ENCODE measurements at places on chromosomes 1 and 21.

GRCh38 chr1:232164078-232164963 lies 465.6 kb downstream of the SIPA1L2 start:
- DNase-seq: no peak

- peak; percentile 76 for DNase-seq
These were observed at the start of gene SPAG17 for GRCh38 chr1:118185084-118185832. TSS of gene SPAG17 (minus strand) at chr1:118185228. CDS start at chr1:118185157, 71 bp downstream.

- DNase-seq: no peak
These were observed 82.2 kb upstream of the DPT start for GRCh38 chr1:168811176-168811575.

GRCh38 chr1:87898431-87898830 lies 569.8 kb downstream of the LMO4 start:
- DNase-seq: no peak

GRCh38 chr1:65880611-65881010 lies 87.9 kb downstream of the PDE4B start:
- no peak for DNase-seq

DNA sequence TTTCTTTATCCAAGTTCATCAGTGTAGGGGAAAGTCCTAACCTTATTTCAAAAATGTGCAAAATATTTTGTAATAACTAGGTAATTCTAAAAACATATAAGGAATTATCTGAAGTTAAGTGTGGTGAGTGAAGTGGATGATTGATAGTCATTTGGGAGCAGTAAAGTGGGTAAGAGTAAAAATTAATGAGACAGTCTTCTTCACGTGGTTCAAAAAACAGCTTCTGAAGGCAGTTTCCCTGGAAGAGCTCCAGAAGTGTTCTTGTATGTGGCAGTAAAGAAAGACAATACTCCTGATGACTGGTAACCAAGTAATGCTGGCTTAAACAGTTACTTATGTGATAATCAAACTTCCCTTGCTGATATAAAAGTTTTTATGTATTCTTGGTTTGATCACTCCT lies 50.3 kb downstream of the LEPR start:
- DNase-seq: no peak

GRCh38 chr21:37057614-37058013 lies 15.3 kb downstream of the PIGP start:
- no peak for DNase-seq

- no peak for DNase-seq
These were observed 9.1 kb upstream of the SLC19A1 start for GRCh38 chr21:45551316-45551715.

DNA sequence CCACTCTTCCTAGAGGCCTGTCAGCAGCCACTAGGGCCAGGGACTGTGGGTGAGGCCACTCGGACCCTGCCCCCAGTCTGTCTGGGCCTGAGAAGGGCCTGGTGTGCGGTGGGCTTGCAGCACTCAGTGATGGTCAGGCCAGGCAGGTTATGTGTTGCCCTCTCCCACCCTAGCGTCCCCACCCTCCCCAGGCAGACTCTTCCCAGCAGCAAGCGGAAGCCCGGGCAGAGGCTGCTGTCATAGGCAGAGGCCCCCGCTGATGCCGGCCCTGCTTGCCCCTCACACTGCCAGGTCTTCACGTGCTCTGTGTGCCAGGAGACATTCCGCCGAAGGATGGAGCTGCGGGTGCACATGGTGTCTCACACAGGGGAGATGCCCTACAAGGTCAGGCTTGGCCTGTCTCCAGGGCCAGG lies 6.6 kb downstream of the ZBTB48 start:
- DNase-seq: no peak

GRCh38 chr1:19414515-19415121 lies 70.7 kb downstream of the CAPZB start:
- DNase-seq: peak; percentile 30

GRCh38 chr21:16590186-16590585 lies 860.4 kb downstream of the USP25 start:
- DNase-seq: no peak

GRCh38 chr1:117171900-117172511 lies 38.7 kb downstream of the VTCN1 start:
- peak; percentile 20 for DNase-seq

DNA sequence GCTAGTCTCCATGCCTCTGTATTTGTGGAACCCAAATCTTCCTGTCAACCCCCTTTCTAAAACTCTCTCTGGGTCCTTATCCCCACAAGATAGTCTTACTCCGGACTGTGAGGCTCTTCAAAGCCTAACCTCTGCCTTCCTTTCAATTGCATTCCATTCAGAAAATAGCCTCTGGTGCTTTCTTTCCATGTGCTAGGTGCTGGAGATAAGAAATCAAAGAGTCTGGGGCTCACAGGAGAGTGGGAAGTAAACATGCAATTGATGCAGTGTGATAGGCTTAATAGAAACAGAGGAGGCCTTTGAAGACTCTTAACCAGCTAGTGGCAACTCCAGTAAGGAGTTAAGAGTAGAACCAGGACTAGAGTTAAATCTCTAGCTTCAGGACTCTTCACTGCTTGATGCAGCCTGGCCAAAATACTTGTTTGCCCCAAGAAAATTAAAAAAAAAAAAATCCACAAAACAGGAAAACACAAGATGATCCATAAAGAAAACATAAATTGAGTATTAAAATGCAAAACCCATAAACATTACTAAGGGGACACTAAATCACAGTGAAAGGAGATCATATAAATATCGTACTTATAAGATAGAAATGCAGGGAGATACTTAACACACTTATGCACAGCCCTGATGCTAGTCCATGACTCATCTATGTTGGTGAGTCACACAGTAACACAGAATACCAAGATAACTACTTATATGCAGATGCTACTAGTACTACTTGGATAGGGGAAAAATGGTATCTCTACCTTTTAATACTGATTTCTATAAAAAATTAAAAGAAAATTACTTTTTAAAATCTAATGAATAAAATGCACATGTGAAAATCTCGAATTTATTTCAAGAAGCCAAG lies 341.5 kb downstream of the KCNH1 start:
- no peak for DNase-seq

- no peak for DNase-seq
These were observed 22.7 kb downstream of the SERBP1 start for GRCh38 chr1:67407498-67407897.

DNA sequence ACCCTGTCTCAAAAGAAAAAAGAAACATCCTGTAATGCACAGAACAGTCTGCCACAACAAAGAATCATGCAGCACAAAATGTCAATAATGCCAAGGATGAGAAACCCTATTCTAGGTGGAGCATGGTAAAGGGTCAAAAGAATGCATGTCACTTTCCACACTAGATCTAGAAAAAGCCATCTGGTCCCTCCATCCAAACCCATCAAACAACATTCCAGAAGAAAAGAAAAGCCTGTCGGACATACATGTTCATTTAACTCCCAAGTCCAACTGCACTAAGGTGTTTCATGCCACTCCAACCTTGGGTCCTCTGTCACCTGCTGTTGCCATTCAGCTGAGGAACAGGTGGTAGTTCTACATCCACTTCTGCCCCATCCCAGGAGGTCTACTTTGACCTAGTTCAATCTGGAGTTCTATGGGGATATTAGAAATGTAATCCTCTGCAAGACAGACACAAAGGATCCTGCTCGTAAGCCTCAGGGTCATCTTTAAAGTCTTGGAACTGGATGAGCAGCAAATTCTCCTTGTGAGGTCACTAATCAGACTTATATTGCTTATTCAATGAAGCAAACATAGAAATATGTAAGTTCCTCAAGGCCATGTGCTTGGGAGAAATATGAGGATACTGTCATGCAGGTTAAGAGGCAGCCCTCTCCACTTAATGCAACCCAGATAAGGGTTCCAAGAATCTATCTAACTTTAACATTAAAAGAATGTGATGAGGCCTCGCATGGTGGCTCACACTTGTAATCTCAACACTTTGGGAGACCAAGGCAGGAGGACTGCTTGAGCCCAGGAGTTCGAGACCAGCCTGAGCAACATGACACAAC lies 3.7 kb downstream of the DEDD start:
- no peak for DNase-seq

DNA sequence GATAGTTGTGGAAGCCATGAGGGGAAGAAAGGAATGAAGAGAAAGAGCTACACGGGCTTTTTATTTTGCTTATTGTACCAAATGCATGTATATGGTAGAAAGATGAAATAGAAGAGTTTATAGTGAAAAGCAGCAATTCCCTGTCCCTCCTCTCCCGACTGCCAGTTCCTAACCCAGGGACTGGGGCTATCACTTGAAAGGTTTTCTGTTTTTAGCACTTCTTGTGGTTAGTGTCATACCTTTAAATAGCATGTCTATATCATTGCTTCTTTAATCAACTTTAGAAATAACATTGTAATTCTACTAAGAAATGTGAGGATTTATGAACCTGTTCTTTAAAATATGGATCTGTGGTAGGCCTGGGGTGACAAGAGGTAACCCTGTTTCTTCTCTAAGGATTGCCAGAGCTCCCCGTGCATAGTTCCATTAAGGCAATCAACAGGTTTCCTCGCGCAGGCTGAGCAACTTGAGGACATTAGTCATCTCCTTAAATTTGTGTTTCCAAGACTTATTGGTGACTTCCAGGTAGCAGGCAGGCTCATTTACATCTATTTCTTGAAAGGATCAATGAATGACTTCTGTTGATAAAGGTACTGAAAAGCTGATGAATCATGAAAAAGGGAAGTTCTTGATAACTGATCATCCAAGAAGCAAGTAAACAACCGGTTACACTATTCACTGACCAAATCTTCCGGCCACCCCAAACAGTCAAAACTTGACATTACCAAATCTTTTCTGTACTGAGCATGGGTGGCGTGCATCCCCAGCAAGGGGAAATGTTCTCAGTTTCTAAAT lies 37.8 kb upstream of the S1PR1 start:
- no peak for DNase-seq

DNA sequence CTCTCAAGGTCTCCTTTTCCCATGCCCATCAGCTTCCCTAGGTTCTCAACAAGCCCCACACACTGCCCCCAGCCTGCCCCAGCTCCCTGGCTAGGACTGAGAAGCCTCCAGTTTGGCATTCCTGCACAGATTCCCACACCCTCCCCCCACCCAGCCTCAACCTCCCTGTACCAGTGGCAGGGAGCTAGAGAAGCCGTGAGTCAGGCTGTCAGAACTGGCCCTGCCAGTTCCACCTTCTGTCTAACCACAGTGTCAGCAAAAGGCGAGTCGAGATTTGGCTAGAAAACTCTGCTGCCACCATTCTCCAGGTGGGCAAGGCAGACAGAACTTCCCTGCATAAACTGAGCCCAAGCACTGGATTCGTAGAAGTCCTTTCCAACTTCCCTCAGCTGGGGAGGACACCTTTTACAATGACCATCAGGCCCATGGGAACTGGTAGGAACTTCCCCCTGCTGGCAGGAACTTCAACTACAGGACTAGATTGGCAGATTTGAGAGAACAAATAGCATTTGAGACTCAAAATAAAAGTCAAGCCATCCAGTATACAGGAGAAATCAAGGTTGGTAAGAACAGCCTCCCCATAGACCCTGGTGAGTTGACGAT lies 31.0 kb downstream of the TNNT2 start:
- no peak for DNase-seq

GRCh38 chr1:21508580-21509350 lies 458 bp upstream of the ALPL start:
- DNase-seq: peak; percentile 49

DNA sequence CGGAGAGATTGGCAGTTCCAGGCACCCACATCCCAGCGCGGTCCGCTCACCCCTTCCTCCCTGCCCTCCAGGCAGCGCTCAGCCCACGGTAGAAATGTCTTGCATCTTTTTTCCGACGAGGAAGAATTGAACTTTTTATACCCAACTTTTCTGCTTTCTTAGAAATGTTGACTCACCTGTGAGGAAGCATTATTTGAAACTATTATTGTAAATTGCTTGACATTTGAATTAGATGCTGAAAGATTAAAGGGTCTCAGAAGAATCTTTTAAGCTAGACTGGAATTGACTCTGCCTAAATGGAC lies 912 bp upstream of the SIPA1L2 start:
- DNase-seq: no peak

All from NCI-H524 (cell line).